ENCODE measurements at places on chromosomes 4 and X.

DNA sequence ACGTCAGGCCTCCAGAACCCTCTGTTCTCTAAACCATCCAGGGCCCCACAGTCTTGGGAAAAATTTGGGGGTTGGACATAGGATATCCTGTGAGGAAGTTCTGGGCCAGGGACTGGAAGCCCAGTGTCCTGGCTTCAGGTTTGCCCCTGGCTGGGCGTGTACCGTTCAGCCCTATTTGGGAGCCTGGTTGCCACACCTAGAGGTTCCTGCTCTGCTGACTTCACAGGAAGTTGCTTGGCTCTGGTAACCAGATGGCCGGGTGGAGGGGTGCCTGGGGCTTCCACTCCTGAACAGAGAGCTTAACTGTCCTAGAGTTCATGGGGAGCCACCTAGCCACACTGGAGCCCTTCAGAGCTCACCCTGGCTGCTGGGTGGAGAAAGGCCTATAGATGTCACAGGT lies 1.1 kb downstream of the TAFAZZIN start:
- no peak for DNase-seq

DNA sequence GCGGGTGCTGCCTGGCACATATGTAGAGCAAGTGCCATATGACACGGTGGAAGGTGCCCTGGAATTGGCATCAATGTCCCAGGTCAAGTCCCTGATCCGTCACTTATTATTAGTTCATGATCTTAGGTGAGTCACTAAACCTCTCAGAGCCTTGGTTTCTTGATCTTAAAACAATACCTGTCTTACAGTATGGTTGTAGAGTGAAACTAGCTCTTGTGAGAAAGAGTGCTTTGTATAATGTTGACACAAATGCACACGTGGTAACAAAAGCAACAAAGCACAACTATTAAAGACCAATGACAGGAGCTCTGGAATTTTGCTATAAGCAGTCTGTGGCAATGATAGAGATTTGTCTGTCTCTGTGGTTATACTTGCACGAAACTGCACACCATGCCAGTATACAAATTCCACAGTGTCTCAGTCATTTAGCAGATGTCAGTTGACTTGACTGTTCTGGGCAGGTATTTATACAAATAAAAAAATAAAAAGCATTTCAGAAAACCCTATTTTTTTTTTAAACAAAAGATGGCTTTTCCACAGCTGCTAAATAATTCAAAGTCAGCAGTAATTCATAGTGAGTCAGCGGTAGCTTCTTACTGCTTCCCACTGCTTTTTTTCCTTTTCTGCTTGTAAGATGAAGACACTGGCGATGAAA lies 19.7 kb upstream of the ACSL1 start:
- no peak for DNase-seq

GRCh38 chr4:181799561-181800069 lies 443.6 kb upstream of the TENM3 start:
- DNase-seq: no peak

- DNase-seq: no peak
Measured at GRCh38 chr4:149932188-149932587, 116.5 kb upstream of the IQCM start.

DNA sequence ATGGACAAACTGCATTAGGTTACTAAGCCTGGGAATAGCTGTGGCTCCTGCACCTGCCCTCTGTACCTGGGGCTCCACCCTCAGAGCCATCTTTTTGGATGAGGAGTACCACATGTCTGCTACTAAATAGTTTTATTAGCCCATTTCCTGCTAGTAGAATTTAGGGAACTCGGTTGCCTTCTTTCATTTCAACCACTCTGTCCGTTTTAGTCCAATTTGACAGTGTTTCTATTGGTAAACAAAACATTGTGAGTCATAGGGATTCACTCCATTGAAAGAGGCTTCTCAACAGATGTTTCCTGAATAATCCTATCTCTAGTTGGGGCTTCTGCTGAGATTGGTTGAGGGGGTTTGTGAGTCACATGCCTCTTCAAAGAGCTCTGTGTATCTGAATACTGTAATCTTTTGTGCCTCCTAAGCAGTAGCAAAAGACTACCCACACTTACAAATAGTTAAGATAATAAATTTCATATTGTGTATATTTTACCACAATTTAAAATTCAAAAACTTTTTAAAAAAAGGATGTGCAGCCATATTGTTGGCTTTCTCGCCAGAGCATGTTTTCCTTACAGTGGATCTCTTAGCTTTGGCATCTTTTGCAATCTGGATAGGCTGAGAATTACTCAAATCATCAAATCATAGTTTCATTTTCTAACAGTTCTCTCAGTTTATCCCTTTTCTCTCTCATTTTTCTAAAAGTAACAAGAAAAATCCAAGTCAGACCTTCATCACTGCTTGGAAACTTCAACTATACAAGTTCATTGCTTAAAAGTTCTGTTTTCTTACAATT lies 9.9 kb downstream of the FAM200B start:
- DNase-seq: no peak

GRCh38 chr4:113969709-113970334 lies 9.6 kb downstream of the ARSJ start:
- no peak for DNase-seq

DNA sequence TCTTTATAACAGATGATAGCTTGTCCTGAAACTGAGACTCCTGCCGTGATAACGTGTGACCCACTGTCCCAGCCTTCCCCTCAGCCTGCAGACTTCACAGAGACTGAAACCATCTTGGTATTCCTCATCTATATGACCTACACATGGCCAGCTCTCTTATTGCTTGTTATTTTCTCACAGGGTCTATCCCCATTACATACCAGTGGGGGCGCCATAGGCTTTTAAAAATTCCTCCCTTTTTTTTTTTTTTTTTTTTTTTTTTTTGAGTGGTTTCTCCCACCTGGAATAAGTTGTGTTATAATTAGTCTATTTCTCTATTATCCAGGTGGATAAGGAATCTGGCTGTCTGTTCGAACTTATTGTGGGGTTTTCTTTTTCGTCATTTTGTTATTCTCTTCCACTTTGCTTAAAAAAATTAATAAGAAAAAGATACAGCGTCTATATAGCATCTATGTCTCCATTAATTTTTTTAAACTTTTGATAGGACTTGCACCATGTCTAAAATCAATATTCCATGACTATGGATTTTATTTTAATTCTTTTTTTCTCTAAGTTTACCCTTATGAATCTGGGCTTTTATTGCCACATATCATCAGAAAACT lies 47.2 kb downstream of the GYG2 start:
- no peak for DNase-seq

- DNase-seq: no peak
Measured at GRCh38 chr4:144645631-144646522, at the start of gene HHIP. Gene HHIP (plus strand): TSS chr4:144646156. CDS start chr4:144646676, 520 bp downstream.

- DNase-seq: no peak
Measured at GRCh38 chrX:42531441-42531840, 246.5 kb downstream of the PPP1R2C start.

DNA sequence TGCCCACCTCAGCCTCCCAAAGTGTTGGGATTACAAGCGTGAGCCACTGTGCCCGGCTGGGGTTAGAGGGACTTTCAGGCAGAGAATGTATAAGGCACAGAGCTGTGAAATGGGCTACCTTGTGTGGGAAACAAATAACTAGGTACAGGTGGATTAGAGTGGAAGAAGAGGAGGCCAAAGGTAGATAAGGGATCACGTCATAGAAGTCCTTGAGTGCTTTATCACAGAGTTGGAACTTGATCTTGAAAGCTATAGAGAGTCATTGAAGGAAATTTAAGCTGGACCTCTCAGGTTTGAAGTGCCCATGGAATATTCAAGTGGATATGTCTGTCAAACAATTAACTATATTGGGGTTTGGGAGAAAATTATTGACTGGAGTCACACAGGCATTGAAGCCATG lies 8.4 kb downstream of the N4BP2 start:
- DNase-seq: peak; percentile 5

DNA sequence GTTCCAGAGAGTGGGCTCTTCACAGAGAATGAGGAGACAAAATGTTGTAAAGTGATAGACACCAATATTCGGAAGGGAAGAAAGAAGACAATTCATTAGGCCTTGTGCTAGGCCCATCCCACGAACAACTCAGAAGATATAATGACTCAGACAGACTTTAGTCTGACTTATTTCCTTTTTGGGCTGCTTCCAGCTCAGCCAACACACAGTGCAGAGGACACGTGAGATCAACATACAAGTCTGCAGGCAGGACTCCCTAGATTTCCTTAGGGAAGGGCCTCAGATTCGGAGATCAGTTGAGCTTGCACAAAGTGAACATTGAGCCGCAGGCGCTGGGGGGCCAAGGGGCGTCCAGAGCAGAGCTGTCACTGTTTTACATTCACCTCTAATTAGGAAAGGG lies 290.7 kb upstream of the TENM3 start:
- no peak for DNase-seq

DNA sequence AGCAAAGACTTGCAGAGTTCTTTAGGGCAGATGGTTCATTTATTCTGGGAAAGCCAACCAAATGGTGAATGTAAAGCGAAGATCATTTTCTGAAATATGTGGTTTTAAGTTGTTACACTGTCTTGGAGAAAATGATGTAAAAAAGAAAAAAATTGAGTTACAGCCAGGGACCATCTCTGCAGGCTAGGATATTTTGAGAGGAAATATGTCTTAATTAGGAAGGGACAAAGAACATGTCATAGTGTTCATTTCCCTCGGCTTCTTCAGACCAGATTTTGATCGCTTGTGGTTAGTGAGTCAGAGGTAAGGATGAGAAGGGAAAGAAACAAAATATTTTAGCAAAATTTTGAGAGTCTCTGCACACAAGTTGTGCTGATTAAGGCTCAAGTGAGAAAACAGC lies 59.0 kb upstream of the C1QTNF7 start:
- no peak for DNase-seq

GRCh38 chr4:93828995-93829819 lies 654 bp downstream of the ATOH1 start:
- no peak for DNase-seq

GRCh38 chr4:24105327-24106038 lies 215.6 kb upstream of the PPARGC1A start:
- no peak for DNase-seq

GRCh38 chr4:112813790-112814189 lies 176.8 kb downstream of the LARP7 start:
- DNase-seq: no peak

DNA sequence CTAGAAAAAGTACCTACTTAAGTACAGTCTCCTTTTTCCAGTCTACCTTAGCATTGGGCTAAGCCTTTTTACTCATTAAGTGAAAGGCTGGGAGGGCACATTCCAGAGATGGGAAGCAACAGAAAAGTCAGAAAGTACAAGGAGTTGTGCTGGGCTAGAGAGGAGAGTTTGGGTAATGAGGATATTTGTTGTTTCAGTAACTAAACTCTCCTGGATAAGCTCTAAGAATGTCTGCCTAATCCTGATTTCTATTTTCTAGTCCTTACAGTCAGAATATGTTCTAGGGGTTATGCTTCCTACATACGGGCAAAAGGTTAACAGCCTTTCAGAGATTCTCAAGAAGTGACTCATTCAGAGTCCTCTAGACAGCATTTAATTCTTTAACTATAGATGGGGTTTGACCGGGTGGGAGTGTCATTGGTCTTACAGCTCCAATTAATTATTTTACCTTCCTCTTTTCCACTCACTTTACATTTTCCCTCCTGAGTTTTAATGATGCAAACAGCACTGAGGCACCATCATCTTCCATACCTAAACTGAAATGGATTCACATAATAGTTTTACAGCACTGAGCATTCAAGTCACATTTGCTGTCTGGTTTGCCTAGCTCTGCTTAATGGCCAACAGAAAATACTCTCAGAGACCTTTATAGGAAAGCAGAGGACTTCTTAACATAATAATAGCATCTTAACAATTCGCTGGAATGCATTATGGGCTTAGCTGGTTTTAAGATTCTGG lies 42.9 kb downstream of the USP26 start:
- no peak for DNase-seq

GRCh38 chr4:165027762-165028402 lies 3.9 kb upstream of the TRIM60 start:
- DNase-seq: no peak

DNA sequence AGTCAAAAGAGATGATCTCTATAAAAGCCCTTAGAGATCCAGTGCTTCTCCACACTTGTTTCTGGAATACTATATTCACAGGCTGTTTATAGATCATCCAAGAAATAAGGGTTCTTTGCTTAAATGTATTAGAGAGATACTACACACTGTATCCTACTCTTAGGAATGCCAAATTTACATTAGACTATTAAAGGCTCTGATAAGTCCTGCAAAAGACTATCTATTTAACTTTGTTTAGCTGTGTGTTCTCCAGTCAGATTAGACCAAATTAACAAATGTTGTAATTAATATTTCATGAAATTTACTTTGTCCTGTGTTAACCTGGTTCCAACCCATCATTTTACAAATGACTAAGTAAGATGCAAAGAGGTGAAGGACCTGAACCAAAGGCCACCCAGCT lies 260.5 kb upstream of the ZIC3 start:
- DNase-seq: no peak

DNA sequence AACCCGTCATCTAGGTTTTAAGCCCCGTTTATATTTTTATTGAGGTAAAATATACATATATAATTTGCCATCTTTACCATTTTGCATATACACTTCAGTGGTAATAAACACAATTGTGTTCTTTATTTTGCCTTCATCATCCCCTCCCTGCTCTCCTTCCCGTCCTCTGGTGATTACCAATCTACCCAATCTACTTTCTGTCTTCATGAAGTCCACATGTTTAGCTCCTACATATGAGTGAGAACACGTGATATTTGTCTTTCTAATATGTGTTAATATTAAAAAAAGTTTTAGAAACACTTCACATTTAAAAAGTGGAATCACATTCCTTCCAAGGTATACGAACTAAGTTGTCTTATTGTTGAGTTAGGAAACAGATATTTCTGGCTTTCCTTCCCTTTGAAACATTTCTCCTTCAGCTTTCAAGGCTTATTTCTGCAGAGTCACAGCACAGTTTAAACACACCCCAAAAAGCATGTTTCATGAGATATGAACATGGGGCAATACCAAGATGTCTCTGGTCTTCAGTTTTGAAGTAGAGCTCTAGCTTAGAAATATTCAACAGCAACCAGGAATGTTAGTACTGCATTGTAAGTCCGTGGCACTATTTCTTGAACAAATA lies 35.9 kb downstream of the GYPA start:
- DNase-seq: no peak

GRCh38 chr4:48680848-48681568 lies 99.1 kb downstream of the FRYL start:
- no peak for DNase-seq

GRCh38 chrX:38940547-38940946 lies 139.3 kb downstream of the MID1IP1 start:
- no peak for DNase-seq

DNA sequence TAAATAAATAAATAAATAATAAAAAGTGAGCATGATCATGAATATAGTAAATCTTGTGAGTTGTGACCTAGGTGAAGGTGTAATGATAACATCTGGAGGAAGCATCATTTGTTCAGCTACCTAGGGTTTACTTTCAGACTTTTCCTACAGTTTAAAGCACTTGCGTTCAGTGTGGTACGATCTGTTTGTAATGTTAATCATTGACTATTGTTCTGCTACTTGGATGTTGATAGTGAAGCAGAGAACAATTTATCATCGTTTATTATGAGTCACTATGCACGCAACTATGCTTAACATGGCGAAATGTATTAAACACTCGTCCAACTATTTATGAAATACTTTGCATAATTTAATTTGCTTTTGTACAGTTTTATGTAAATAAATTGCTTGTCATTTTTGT lies 426.2 kb downstream of the PCDH7 start:
- DNase-seq: no peak

- no peak for DNase-seq
Measured at GRCh38 chr4:160877087-160877790, 1286.6 kb downstream of the FSTL5 start.

Measured in NCI-H187 (cell line).